ENCODE measurements at places on chromosomes 7 and 10.

DNA sequence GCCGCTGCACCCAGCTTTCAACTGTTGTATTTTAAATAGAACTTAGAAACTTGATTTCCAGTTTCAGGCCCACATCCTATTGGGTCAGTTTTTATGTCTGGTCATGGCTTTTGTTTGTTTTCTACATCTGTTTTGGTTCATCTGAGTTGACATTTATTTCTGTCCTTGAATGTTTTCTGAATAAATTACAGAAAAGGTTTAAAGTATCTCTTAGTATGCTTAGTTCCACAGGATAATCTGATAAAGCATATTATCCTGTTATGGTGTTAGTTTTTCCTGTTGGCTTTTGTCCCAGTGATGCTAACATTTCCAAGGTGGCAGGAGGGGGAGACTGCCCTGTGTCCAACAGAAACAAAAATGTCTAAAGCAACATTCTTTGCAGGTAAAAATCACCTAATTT lies 733.2 kb downstream of the INHBA start:
- no peak for DNase-seq

- no peak for DNase-seq
These were observed 97.1 kb upstream of the CPXM2 start for GRCh38 chr10:123988694-123989093.

- no peak for DNase-seq
These were observed 578 bp downstream of the HTRA1 start for GRCh38 chr10:122461729-122462532.

GRCh38 chr10:12566161-12567115 lies 217.1 kb downstream of the CAMK1D start:
- no peak for DNase-seq

- no peak for DNase-seq
These were observed 51.6 kb upstream of the ARL4A start for GRCh38 chr7:12635830-12636229.

Measured in activated T-cell treated with anti-CD3 and anti-CD28 coated beads for 24 hours (primary cell).